ENCODE measurements at places on chromosomes 11 and 22. TPM values are rescaled to one million over a fixed set of nuclear protein-coding genes. Genes with fewer than 3 reads are reported as not detected.

- no peak for DNase-seq
- H3K27ac ChIP-seq, result no peak overlapping the region
- H3K27me3 ChIP-seq, result no peaks in the 10 kb centered on the region
- H3K36me3 ChIP-seq, result no peaks in the 10 kb centered on the region
- H3K4me3 ChIP-seq, result no peak overlapping the region
Observed at GRCh38 chr11:103737747-103738146, 298.7 kb upstream of the DDI1 start.

DNA sequence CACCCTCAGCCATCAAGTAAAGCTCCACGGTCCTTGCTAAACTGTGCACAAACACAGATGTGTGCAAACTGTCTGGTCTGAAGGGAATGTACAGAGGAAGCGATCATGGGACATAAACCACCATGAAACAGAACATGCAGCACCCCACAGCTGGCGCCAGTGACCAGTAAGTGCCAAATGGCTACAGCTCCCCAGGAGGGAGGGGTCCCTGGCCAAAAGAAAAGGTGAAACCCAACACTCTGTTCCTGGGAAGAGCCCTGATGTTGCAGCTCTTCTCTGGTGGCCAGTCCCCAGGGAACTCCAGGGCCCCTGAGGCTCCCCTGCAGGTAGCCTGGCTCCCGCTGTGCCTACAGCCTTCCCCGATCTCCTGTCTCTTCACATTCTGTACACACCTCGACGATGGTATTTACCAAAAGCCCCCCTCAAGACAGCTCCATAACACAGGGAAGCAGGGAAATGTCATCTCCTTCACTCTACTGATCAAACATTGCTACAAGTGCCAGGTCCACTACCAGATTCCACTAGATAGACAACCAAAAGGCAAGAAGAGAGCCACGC, 2.9 kb downstream of the DGCR6L start:
- no peak overlapping the region for H3K4me3 ChIP-seq
- DNase-seq, result no peak
- no peaks in the 10 kb centered on the region for H3K27me3 ChIP-seq
- H3K27ac ChIP-seq, result no peak overlapping the region
- H3K4me1 ChIP-seq, result peaks cover 17% of the 10 kb centered on the region
- no peaks in the 10 kb centered on the region for H3K36me3 ChIP-seq

- DNase-seq, result no peak
- H3K27me3 ChIP-seq, result no peaks in the 10 kb centered on the region
- H3K27ac ChIP-seq, result no peak overlapping the region
- no peak overlapping the region for H3K4me3 ChIP-seq
- H3K4me1 ChIP-seq, result no peaks in the 10 kb centered on the region
- peaks cover 2% of the 10 kb centered on the region for H3K36me3 ChIP-seq
Observed at GRCh38 chr22:28358312-28358711, 321.3 kb downstream of the TTC28 start.

- H3K36me3 ChIP-seq, result peaks cover 11% of the 10 kb centered on the region
- no peaks in the 10 kb centered on the region for H3K27me3 ChIP-seq
- peaks cover 55% of the 10 kb centered on the region for H3K4me1 ChIP-seq
- DNase-seq, result no peak
Observed at GRCh38 chr22:31243339-31244045, 31.4 kb downstream of the LIMK2 start.

GRCh38 chr11:79507706-79508105, 66.9 kb upstream of the TENM4 start:
- no peaks in the 10 kb centered on the region for H3K27me3 ChIP-seq
- no peaks in the 10 kb centered on the region for H3K36me3 ChIP-seq
- peak; percentile 64 for DNase-seq
- H3K4me3 ChIP-seq, result no peak overlapping the region
- H3K27ac ChIP-seq, result peak overlapping the region; percentile 51
- H3K4me1 ChIP-seq, result peaks cover 22% of the 10 kb centered on the region

DNA sequence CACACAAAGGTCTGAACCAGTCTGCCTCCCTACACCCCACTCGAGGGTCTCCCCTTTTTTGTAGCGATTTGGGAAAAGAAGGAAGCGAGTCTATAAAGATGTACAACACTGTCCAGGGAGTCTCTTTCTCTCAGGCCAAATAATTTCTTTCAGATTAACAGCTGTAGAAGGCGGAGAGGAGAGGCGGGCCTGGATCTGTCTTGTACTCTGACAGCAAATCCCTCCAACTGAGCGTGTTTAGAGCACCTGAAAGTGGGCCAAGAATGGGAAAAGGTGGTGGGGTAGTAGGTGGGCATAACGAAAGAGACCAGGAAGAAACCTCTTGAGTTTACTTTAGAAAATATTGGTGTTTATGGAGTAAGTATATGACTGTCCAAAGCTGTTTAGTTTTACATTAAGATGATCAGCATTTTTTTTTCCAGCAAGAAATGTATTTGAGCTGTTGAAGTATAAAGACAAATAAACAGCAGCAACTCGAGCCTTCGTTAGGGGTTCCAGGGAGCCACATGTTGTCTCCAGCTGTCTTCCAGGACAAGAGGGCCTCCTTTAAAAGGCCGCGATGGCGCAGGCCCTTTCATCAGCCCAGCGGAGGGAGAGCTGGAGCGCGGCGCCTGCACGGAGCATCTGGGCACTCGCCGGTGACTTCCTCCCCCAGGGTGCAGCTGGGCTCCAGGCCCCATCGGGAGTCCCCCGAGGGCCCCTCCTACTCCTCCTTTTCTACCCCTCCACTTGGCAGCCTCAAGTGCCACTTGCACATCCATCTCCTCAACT, 34.9 kb downstream of the SCUBE1 start:
- no peak for DNase-seq
- H3K27ac ChIP-seq, result no peak overlapping the region
- H3K36me3 ChIP-seq, result no peaks in the 10 kb centered on the region
- H3K27me3 ChIP-seq, result no peaks in the 10 kb centered on the region

- peak within 1 kb of the TSS; percentile 89 for H3K27ac ChIP-seq
- peak within 1 kb of the TSS; percentile 85 for H3K4me3 ChIP-seq
- H3K27me3 ChIP-seq, result no peaks in the 10 kb centered on the region
- peak; percentile 100 for DNase-seq
- peaks cover 65% of the 10 kb centered on the region for H3K36me3 ChIP-seq
Observed at GRCh38 chr11:62573592-62574362, at the start of gene EEF1G. TSS of gene EEF1G (minus strand) at chr11:62573891. CDS start at chr11:62573842, 49 bp downstream.

DNA sequence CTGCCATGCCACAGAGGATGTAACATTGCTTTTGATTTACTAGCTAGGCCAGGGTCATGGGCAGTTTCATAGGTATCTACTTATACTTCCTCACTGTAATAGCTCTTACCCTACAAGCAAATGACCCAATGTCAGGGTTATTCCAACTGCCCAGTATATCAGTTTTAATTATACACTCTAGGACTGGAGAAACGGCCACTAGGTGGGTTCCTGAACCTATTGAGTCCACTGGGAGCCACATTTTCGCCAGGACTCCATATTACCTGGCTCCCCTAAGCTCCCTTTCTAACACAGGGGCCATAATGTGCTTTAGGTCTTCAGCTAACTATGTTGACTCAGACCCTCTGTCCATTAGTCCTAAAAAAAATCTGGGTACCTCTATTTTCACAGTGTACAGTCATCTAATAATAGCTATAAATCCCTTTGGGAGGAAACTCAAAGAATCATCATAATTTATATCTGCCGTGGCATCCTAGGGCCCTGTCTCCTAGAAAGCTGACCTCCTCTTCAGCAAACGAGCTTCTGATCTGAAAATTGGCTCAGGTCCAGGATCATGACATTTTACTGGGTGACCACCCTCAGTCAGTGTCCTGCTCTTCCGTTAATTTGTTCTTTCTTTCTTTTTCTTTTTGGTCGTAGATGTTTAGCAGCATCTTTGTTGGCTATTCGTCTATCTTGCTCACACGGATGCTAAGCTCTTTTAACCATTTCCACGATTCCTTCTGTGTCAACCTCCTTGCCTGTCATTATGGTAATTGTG, 244.3 kb downstream of the FAM76B start:
- H3K36me3 ChIP-seq, result no peaks in the 10 kb centered on the region
- no peak overlapping the region for H3K27ac ChIP-seq
- H3K4me1 ChIP-seq, result no peaks in the 10 kb centered on the region
- no peak for DNase-seq
- no peak overlapping the region for H3K4me3 ChIP-seq

DNA sequence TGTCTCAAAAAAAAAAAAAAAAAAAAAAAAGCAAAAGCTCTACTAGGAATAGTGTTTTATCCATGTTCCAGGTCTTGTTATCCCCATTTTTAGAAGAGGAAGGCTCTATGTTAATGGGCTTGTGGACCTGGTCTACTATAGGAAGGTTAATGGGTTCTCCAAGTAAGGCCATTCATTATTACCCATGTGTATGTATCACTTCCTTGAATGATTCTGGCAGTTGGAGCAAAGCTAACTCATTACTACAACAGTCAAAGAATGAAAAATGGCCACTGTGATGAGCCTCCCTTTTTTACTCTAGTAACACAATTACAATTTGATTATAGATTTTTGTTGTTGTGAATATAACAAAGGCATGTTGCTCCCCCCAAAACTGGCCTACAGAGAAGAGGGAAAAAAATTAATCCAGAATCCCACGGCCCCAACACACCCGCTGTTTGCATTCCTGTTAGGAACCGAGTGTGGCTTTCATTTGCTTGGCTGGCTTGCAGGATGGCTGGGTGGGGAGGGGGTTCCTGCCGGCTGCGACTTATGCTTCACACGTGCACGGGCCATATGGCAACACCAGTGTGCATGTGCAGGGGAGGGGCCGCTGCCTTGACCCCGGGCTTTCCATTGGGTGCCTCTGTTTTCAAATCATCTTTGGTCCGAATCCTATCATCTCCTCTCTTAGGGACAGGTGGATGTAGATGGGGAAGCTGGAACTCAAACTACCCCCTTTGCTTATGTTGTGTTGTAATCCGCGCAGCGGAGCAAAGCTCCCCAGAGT, 148.8 kb downstream of the HIPK3 start:
- no peaks in the 10 kb centered on the region for H3K27me3 ChIP-seq
- no peak overlapping the region for H3K27ac ChIP-seq
- H3K4me3 ChIP-seq, result no peak overlapping the region
- no peak for DNase-seq
- H3K36me3 ChIP-seq, result no peaks in the 10 kb centered on the region
- no peaks in the 10 kb centered on the region for H3K4me1 ChIP-seq

DNA sequence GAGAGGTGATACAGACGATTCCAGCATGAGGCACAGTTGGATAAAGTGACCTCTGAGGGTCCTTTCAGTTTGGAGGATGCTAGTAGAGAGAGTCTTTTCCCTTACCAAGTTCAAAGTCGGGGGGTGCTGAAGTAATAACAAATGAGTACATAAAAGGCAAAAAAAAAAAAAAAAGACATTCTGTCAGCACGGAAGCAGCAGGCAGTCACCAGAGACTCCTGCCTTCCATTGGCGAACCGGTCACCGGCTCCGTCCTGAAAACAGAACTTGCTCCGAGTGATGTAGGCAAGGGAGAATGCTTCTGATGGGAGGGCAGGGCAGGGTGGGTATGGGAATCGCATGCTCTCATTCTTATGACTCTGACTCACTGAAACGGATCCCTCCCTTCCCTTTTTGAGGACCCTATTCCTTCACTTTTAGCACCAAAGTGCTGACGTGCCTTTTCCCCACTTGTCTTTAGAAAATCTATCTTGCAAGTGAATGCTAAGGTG, 65.9 kb downstream of the PRR5L start:
- H3K4me1 ChIP-seq, result peaks cover 39% of the 10 kb centered on the region
- H3K4me3 ChIP-seq, result no peak overlapping the region
- H3K36me3 ChIP-seq, result no peaks in the 10 kb centered on the region
- peak overlapping the region; percentile 83 for H3K27ac ChIP-seq
- peak; percentile 66 for DNase-seq

- H3K4me3 ChIP-seq, result no peak overlapping the region
- H3K27ac ChIP-seq, result no peak overlapping the region
- no peaks in the 10 kb centered on the region for H3K36me3 ChIP-seq
- peaks cover 6% of the 10 kb centered on the region for H3K4me1 ChIP-seq
Observed at GRCh38 chr22:32200752-32201151, 4.1 kb downstream of the RFPL2 start.

GRCh38 chr11:90216611-90217010, 6.2 kb downstream of the CHORDC1 start:
- H3K4me3 ChIP-seq, result no peak overlapping the region
- H3K4me1 ChIP-seq, result no peaks in the 10 kb centered on the region
- H3K27me3 ChIP-seq, result no peaks in the 10 kb centered on the region
- DNase-seq, result no peak

- H3K4me3 ChIP-seq, result no peak overlapping the region
- no peak for DNase-seq
- no peaks in the 10 kb centered on the region for H3K4me1 ChIP-seq
- H3K27me3 ChIP-seq, result peaks cover 5% of the 10 kb centered on the region
Observed at GRCh38 chr22:43917521-43917920, 6.1 kb upstream of the PNPLA3 start.

The OR52E8 gene
- polyA plus RNA-seq, result not detected

The CNIH2 gene
- polyA plus RNA-seq, result 8.0 TPM

The ACTN3 gene
- polyA plus RNA-seq, result 0.22 TPM

The YWHAH gene
- 90.3 TPM for polyA plus RNA-seq

The EFCAB6 gene
- 1.5 TPM for polyA plus RNA-seq

The C11orf97 gene
- polyA plus RNA-seq, result not detected

The RAC2 gene
- 22.6 TPM for polyA plus RNA-seq

The MARK2 gene
- polyA plus RNA-seq, result 49.3 TPM

The MS4A3 gene
- polyA plus RNA-seq, result 0.24 TPM

All from large intestine (tissue), 12 donors.